LNCaP clone FGC (cell line): ENCODE measurements at places on chromosomes 7 and 10.

- no peak for DNase-seq
These were observed 240.7 kb upstream of the MBL2 start for GRCh38 chr10:53013201-53013810.

GRCh38 chr7:127769696-127770400, 117.9 kb downstream of the SND1 start:
- DNase-seq = no peak

- DNase-seq = no peak
These were observed 200.3 kb upstream of the PCLO start for GRCh38 chr7:83362871-83363550.

DNA sequence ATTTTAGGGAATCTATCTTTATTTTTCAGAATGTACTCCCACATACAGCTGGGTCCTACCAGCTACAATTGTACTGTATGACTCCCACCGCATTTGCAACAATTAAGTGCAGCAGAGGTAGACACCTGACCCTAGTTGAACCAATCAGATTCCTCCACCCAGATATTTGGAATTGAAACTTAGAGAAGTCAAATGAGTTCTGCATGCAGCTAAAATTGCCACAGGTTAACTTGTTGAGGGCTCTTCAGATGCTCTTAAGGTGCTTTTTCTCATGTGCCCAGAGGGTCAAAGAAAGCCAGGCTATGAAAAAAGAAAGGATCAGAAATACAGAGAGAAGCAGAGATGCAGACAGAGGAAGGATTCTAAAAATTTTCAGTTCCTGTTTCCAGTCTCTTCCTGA, 68.0 kb upstream of the TES start:
- no peak for DNase-seq

DNA sequence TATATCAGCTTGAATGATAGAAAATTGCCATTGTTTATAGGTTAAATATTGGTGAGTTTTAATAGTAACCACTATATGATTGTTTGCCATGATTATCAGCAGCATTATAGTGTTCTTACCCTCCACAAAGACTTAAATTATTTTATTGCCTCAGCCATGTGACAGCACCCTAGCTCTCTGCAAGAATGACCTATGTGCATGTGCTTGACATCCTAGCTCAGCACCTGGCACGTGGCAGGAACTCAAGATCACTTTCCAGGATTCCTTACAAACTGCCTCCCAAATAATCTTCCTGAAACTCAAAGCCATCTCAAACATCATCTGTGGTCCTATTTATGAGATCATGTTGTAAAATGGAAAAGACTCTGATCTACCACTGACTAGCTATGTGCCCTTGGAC, 68.1 kb upstream of the ANKRD30A start:
- no peak for DNase-seq

DNA sequence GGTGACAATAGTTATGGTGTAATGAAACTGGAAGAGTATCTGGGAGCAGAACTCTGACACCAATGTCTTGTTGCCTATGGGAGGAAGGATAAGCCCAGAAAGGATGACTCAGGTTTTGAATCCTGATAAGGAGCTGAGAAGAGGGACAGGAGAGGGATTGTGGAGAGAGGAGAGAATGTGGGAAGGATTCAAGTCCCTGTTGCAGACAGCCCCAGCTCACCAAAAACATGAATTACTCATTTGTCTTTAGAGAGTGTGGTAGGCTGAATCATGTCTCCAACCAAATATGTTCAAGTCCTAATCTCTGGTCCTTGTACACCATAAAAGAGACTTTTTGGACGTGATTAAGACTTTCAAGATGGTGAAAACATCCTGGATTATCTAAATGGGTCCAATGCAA, 206.9 kb upstream of the PHYHIPL start:
- DNase-seq = no peak

DNA sequence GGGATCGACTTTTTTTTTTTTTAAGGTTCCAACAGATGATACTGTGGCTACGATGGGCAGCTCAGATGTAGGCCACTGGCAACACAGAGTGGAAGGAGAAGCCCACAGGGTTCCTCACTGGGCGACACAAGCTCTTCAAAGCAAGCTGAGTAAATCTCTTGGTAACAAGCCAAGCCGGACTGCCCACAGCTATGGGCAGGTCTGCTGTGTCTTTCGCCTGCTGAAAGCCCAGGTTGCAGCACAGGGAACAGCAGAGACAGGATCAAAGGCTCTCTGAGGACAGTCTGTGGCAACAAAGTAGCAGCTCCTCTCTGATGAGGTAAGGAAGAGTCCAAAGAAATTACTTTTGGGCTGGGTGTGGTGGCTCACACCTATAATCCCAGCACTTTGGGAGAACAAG, 83.6 kb downstream of the KCNMA1 start:
- no peak for DNase-seq

DNA sequence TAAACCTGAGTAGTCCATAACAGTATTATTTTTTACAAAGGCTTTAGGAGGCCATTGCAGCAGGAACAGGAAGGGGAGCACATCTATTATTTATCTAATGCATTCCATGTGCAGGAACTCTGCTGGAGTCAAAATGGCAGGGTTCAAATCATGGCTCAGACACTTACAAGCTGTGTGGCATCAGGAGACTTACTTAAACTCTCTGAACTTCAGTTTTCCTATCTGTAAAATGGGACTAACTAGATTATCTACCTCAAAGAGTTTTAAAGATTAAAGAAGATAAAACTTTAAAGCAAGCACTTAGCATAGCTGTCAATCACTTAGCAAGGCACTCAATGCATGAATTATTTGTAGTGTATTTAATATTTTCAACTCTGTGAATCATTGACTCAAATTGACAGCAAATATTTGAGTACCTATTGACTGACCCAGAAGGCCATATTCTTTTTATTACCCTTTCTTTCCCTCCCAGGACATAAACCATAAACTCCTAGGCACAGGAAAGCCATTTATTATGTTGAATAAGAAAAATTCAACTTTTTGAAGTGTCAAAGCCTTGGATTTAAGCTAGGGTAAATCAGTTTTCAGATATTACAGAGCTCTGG, 115.8 kb upstream of the FAM204A start:
- no peak for DNase-seq

GRCh38 chr7:116661865-116662264, 10.1 kb upstream of the MET start:
- no peak for DNase-seq

GRCh38 chr7:150489782-150490181, 24.9 kb upstream of the GIMAP7 start:
- no peak for DNase-seq

DNA sequence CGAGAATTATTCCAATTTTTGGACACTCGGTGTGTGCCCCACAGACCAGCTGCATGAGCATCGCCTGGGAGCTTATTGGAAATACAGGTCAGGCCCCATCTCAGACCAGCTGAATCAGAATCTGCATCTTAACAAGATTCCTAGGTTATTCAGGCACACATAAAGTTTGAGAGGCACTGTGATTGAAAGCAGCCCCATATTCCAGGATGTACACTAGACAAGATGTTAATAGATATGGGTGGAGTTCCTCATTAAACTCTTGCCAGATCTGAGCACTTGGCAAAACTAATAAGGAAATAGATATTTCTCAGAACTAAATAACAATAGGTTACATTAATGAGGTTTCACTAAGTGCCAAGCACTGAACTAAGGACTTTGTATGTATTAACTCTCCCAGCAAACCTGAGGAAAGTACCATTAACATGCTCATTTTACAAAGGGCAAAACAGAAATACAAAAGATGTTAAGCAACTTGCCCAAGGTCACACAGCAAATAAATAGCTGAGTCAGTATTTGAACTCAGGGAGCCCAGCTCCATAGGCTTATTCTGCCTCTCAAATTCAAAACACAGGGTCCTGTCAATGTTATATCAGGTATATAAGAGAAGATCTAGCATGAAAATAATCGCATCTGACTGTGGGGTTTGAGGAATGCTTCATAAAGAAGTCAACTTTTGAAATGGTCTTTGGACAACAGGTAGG, 29.9 kb downstream of the PPP1R3C start:
- peak; percentile 44 for DNase-seq

- no peak for DNase-seq
These were observed 781 bp upstream of the GRM8 start for GRCh38 chr7:127253281-127254162.

- no peak for DNase-seq
These were observed 325.4 kb downstream of the ADARB2 start for GRCh38 chr10:1411956-1412355.
